ENCODE measurements at places on chromosomes 3 and 15. TPM values are rescaled to one million over a fixed set of nuclear protein-coding genes. Genes with fewer than 3 reads are reported as not detected.

DNA sequence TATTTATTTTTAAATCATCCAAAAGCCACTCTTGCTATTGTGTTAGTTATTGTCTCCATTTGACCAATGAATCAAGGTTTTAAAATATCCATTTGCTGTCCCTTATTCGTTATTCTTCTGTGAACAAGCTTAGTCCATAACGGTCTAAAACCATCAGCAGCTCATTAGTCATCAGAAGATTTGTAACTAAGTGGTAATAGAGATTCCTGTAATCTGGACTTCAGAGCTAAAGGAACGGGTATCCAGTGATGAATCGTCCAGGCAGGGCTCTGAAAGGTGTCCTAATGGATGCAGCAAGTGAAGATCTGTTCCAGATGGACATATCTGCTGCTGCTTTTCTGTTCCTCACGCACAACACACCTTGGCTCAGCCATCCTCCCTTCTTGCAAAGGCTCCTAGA is 362.7 kb upstream of the CFAP20DC start:
- DNase-seq: no peak

DNA sequence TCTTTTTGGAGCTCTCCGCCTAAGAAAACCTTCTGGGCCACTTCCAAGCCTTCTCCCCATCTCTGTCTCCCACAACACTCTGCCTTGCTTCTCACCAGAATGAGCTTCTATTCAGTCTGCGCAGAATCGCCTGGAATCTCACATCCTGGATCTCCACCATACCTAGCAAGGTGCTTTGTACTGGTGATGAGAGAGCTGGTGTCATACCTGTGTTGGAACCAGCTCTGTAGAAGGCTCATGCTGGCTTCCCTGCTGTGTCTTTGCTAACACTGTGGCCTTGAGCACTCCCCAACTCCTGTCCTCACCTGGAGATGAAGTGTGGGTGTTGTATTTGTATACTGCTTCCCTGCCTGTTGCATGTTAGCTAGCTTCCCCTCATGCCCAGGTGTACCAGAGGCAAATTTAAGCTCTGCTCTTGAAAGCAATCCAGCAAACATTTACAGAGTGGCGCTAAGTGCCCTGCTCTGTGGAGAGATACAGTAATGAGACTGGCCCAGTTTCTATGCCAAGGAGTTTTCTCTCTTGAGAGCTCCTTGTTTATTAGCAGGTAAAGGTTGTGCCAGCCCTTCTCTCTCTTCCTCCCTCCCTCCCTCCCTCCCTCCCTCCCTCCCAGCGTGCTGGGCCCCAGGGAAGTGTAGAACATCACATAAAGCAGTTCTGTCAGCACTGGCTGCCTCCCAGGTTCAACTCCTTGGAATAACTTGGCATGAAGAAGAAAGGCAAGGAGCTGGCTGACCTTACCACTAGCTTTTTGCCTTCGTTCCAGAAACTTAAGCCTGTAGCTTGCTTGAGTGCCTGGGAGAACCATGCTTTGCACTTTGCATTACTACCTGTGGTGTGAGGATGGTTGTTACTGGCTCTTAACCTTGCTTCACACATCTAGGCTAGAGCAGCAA is 54.9 kb downstream of the TRIM71 start:
- peak; percentile 73 for DNase-seq

DNA sequence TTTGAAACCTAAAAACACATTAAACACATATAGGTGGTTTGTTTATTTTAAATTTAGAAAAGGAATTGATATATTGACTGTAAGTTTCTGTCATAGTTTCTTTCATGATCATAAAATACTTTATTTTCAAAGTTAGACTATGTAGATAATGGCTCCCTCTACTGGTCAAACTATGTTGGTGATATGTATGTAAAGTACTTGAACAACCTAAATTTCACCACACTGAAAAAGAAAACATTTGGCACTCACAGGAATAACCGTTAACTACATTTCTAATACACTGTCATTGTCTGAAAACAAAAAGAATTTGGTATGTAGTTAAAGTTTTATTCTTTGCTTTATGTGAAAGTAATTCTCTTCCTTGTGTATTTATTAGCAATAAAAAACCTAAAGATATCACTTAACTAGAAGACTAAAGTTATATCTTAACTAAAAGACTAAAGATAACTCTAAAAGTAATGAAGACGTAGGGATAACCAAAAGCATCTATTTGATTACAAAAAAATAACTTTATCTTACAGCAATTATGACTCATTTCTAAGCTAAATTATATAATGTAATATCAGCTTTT is 427.5 kb downstream of the VGLL3 start:
- peak; percentile 48 for DNase-seq

ATP11B gene
- 143 TPM for total RNA-seq

- DNase-seq: no peak
These were observed 16.0 kb upstream of the VGLL3 start for GRCh38 chr3:87006844-87007439.

DNA sequence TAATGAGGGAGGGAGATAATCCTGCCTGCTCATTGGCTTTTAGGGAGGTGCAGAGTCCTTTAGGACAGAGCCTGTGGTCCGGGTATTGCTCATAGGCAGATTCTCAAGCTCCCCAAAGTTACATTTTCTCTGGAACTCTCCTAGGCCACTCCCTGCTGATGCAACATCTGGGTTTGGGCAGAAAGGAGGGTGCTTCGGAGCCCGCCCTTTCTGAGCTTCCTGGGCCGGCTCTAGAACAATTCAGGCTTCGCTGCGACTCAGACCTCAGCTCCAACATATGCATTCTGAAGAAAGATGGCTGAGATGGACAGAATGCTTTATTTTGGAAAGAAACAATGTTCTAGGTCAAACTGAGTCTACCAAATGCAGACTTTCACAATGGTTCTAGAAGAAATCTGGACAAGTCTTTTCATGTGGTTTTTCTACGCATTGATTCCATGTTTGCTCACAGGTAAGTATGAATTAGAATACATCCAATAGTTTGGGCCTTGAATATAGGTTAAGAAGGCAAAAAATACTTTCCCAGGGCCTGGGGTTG is at the start of gene IL20RB:
IL20RB (plus strand) TSS at position 233 of the 538 bp plus-strand sequence; CDS start at position 364, 131 bp downstream.
- DNase-seq: no peak

SKOR1 gene
- total RNA-seq: 0.96 TPM

GOLGA8J gene
- 2.6 TPM for total RNA-seq

GRCh38 chr3:83500422-83500821 is 1458.4 kb upstream of the CADM2 start:
- no peak for DNase-seq

KCNMB3 gene
- 8.2 TPM for total RNA-seq

DNA sequence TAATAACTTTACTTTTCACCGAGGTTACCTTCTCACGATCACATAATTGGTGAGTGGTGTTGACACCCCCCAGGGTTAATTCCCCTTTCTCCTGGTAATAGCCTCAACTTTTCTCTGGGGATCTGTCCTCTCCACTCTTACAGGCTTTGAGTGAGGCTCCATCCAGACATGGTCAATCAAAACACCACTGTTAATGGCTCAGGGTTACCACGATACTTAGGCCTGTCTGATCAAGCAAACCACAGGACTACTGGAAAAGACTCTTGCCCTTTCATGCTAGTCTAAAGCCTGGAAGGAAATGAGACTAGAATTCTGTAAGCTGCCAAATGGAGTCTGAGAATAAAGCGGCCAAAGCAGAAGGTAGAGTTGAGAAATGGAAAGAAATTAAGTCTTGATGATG is 56.5 kb upstream of the STT3B start:
- DNase-seq: no peak

DNA sequence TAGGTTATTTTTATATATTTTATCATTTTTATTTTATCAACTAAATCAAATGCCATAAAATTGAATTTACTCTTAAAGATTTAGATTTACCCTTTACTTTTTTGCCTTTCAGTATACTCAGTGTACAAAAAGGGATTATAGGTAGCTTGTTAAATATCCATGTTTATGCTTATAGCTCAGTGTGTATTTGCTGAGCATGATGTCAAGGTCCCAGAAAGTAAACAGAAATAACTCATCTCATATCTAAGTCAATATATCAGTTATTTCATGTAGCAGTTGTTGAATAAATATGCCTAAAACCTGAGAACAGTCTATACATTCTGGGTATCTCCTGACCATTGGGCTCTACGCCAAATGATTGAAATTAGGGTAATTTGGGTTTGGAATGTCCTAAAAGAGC is 693.8 kb downstream of the NAALADL2 start:
- no peak for DNase-seq

MESP1 gene
- total RNA-seq: 2.9 TPM

DNA sequence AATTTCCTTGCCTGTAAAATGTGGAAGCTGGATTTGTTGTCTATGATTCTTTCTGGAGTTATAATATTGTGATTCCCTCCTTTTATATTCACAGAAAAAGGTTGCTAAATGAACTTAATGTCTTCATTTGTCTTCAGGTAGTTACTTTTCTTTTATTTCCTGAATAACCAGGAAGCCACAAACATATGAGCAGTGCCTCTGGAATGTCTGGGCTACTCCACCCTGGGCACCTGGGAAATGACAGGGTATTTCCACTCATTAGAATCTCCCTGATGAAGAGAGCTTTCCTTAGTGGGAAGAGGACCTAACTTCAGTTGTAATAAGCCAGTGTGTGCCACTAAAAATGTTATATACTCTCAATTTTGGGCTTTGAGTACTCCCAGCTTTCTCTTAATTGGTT is 3.8 kb upstream of the SLMAP start:
- DNase-seq: no peak

DNA sequence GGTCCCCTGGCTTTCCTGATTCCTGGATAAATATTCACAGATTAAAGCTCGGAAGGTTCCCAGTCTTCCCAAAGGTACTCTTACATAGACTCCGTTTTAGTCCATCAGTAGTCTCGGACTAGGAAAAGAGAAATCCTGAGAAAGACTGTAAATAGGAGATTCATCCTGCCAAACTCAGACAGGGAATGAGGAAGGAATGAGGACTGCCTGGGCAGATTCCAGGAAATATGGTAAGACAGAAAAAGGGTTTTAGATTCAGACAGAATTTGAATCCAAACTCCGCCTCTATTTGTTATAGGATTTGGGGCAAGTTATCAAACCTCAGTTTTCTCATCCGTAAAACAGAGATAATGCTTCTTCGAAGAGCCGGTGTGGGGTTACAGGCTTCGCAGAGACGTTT is 77.8 kb upstream of the VGLL4 start:
- DNase-seq: peak; percentile 14

- DNase-seq: no peak
These were observed 176.8 kb downstream of the GHSR start for GRCh38 chr3:172271386-172271976.

LRIG1 gene
- 27.9 TPM for total RNA-seq

DNA sequence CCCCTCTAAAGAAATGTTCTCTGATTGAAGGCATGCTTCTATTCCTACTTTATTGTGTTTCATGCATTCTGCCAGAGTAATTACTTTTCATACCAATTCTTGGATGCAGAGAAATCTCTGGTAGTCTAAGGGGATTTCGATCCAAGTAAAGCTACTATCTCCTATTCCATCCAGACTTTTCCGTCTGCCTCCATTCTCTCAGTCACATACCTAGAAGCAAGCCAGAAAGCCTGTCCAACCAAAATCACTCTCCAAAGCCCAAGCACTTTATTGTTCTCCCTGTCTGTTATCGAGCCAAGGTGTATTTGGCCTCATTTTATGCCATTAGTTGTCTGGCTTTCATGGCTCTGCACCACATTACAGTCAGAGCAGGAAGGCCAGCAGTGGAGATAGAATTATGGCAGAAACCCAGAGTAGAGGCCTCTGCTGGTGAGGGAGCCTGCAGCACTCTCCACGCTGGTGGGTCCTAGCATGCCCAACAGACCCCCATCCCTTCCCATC is 95.9 kb downstream of the SLC49A4 start:
- DNase-seq: no peak

TMCO5A gene
- total RNA-seq: 5.3 TPM

DNA sequence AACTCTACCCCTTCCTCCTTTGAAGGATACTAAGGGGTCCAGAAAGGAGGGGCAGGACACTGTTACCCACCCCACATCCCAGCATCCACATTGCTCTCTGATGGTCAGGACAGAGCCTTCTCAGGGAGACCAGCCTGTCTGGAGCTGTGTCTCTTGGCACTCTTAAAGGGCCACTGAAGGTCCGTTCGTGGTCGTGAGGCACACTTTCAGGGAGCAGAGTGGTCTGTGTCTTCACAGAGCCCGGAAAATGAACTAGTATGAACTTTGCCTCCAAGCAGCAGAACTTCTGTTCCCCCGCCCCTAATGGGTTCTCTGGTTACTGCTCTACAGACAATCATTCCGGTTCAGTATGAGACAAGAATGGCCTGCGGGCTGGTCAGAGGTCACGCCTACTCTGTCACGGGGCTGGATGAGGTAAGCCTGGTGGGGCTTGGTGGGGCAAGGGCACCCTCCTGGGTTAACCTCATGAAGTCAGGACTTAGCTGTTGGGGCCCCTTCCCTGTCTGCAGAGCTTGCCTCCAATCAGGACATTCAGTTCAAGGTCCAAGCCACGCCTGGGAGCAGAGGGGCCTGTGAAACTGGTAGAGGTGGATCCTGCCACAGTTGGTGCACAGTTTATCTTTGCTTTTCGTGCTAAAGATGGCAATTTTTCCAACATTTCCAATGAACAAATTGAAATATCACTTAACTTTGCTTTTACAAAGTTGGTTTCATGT is 33.2 kb downstream of the CAPN3 start:
- DNase-seq: peak; percentile 12

LAMB2 gene
- 753 TPM for total RNA-seq

- no peak for DNase-seq
These were observed 3.8 kb downstream of the ANP32A start for GRCh38 chr15:68816795-68817303.

DNA sequence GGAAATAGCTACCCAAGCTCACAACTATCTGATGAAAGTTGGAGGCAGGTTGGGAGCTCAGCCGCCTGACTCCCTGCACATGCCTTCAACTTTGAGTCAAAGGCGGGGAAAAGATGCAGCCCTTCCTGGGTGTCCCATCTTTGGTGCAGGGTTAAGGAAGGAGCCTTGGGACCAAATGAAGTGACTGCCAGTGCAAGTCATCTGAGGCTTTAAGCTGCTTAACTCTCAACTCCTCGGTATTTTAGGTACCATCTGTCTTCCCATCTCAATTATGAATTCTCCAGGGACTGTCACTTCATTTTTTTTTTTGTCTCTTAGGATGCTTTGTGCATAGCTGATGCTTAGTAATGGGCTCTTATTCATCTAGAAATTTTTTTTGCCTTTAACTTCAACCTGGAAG is 408.8 kb upstream of the C2CD4B start:
- no peak for DNase-seq
